ENCODE measurements at places on chromosomes 5 and 9.

- no peak for DNase-seq
Observed at GRCh38 chr5:56588131-56588487, 227.2 kb upstream of the MAP3K1 start.

GRCh38 chr9:92706218-92706940 lies 36.4 kb upstream of the IPPK start:
- DNase-seq, result no peak

DNA sequence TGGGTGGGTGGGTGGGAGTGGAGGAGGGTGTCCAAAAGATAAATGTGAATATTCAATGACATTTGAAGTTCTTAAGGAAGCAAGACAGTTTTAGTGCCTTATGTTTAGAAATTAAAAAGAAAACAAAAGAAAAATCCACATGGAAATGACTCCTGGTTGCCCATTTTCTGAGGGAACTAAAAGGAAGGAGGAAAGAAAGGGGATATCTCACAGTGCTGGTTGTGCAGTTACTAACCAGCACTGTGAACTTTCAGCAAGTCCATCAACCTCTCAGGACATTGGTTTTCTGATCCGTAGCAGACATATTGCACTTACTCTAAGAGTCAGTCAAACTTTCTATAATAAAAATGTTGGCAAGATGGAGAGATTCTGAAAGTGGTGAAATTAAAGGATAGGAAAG lies 431.0 kb upstream of the CLINT1 start:
- no peak for DNase-seq

GRCh38 chr9:81621785-81622259 lies 67.5 kb downstream of the TLE1 start:
- no peak for DNase-seq

DNA sequence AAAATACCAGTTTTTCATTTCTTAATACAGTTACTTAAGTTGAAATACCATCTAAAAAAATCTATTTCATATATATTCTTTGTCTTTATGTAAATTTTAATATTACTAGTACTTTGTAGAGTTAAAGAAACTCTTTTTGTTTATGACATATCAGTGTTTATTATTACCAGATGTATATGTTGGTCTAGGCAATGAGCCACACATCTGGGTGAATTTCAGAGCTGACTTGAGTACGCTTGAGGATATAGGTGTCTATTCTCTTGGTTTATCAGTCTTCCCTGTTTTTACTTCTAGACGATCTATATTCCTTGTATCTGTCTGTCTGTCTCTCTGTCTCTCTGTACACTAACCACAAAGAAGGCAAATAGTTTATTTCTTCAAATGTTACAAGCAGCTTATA lies 2.9 kb downstream of the SMAD5 start:
- DNase-seq, result no peak

DNA sequence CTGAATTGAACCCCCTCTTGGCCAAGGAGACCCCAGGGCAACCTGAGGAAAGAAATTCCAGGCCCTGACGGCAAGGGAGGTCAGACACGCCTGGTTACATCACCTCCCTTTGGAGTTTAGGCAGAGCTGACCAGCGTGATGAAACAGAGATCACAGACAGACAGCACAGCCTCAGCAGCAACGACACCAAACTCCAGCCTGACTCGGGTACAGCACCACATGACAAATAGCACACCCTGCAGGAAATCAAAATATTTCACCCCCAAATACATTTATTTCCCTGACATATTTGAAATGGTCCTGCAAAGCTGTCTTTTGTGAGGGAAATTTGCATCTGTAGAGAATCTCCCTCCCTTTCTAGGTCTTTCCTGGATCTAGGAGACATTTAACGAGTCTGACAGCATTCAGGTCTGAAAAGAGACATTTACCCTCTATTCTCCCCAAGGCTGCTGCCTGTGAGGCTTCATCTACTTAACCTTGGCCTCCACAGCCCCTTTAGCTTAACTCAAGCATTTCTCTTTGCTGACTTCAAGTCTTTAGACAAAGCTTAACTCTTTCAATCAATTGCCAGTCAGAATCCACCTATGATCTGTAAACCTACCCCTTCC lies 2.6 kb downstream of the QSOX2 start:
- DNase-seq, result no peak

- no peak for DNase-seq
Observed at GRCh38 chr9:91119142-91119541, 242.6 kb downstream of the AUH start.

DNA sequence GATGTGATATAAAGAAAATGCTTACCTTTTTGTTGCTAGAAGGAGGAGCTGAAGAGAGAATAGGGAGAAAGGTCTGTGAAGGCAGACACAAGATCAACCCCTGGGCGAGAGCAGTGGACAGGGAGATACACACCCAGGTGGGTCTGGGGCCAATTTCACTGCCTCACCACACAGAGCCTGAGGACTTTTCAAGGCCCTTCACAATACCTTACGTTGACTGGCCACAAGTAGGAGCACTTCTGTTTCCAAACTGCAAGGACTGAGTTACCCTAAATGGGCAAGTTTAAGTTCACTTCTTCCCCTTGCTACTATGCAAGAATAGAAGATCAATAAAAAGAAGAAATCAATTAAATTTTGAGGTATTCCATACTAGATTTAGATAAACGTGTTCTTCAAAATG lies 174.5 kb upstream of the SLC12A2 start:
- no peak for DNase-seq

- DNase-seq, result no peak
Observed at GRCh38 chr9:80449513-80449912, 877.7 kb downstream of the TLE4 start.

DNA sequence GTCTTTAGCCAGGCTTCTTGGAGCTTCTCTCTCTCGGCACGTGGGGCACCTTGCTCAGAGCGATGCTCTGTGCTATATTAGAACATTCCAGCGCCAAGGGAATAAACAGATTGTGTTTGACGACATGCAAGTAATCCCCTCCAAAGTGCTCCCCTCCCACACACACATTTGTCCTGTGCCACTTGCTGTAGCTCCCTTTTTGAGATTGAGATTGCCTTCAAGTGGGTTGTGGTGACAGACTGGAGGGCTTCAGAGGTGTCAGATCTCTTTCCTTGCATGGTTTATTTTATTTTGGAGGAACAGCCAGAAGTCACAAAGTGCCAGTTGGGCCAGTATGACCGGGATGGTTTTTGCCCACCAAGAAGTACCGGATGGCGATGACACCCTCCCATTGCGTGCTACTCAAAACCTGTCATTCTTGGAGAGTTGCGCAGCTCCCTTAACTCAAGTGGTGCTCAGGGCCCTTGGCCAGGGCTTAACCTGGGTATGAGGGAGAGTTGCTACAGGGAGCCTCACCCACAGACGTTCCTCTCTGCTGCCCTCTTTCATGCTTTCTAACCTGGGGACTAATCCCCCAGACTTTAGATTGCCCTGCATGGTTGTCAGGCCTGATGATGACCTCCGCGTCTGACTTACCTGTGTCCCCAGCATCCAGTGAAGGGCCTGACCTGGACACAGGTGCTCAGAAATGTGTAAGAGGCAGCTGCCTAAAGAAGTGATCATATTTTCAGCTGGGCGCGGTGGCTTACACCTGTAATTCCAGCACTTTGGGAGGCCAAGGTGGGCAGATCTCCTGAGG lies 18.8 kb upstream of the RPL26L1 start:
- no peak for DNase-seq
